Mammary microvascular endothelial cell (primary cell): ENCODE measurements at places on chromosomes 4 and X. TPM values are rescaled to one million over a fixed set of nuclear protein-coding genes. Genes with fewer than 3 reads are reported as not detected.

MAGEA11 gene
- total RNA-seq = not detected in 2 replicates

TEX13B gene
- total RNA-seq = not detected in 2 replicates

LIAS gene
- 6.6 and 11.3 TPM in 2 replicates for total RNA-seq

GBA3 gene
- not detected in 2 replicates for total RNA-seq

CCNG2 gene
- total RNA-seq = 6.5 and 8.4 TPM in 2 replicates

NPY2R gene
- not detected in 2 replicates for total RNA-seq

HHIP gene
- 52.4 and 79.0 TPM in 2 replicates for total RNA-seq

ZAR1 gene
- not detected in 2 replicates for total RNA-seq

CXCL3 gene
- total RNA-seq = 0.93 and 4.1 TPM in 2 replicates

STOX2 gene
- 1.4 and 2.3 TPM in 2 replicates for total RNA-seq

NWD2 gene
- total RNA-seq = not detected in 2 replicates

CHIC1 gene
- total RNA-seq = 6.9 and 7.2 TPM in 2 replicates

LRCH2 gene
- 2.9 and 3.3 TPM in 2 replicates for total RNA-seq

RBM46 gene
- not detected in 2 replicates for total RNA-seq

SSX3 gene
- total RNA-seq = not detected in 2 replicates

NMU gene
- total RNA-seq = 4.5 and 6.7 TPM in 2 replicates

SH3RF1 gene
- total RNA-seq = 11.9 and 13.3 TPM in 2 replicates

COL25A1 gene
- total RNA-seq = 7.4 and 9.1 TPM in 2 replicates

FAM241A gene
- total RNA-seq = 29.8 and 33.8 TPM in 2 replicates

TMPRSS11F gene
- not detected in 2 replicates for total RNA-seq

PLAC8 gene
- total RNA-seq = 1.5 and 2.1 TPM in 2 replicates

SSX2 gene
- total RNA-seq = not detected in 2 replicates

TRIM75 gene
- not detected in 2 replicates for total RNA-seq

MAOA gene
- 28.1 and 32.4 TPM in 2 replicates for total RNA-seq

MAGEA1 gene
- total RNA-seq = not detected in 2 replicates

MAOB gene
- total RNA-seq = not detected in 2 replicates

ALB gene
- total RNA-seq = not detected in 2 replicates

IQCM gene
- not detected in 2 replicates for total RNA-seq
